Mononuclear cell (primary cell): ENCODE measurements at places on chromosomes 1 and 21. TPM values are rescaled to one million over a fixed set of nuclear protein-coding genes. Genes with fewer than 3 reads are reported as not detected.

VANGL1 gene
- 1.9 TPM for total RNA-seq

E2F2 gene
- 2.7 TPM for total RNA-seq

OLIG2 gene
- total RNA-seq, result 0.21 TPM

CDA gene
- total RNA-seq, result 7.5 TPM

TMEM54 gene
- total RNA-seq, result not detected
